Activated CD4-positive, alpha-beta memory T cell treated with anti-CD3 and anti-CD28 coated beads, Interleukin-2, amount 10 ng/mL, durations not matched to agents 7 days and 5 days (primary cell): ENCODE measurements at places on chromosomes 1 and 21. TPM values are rescaled to one million over a fixed set of nuclear protein-coding genes. Genes with fewer than 3 reads are reported as not detected.
A peak's percentile ranks its signal among the peaks of the same experiment; 100 is the strongest.

CHRM3 gene
- not detected for total RNA-seq

TMEM82 gene
- total RNA-seq: not detected

PROX1 gene
- total RNA-seq: 0.08 TPM

CLCNKA gene
- total RNA-seq: 0.13 TPM

CRYAA gene
- not detected for total RNA-seq

LCE1F gene
- not detected for total RNA-seq

DNA sequence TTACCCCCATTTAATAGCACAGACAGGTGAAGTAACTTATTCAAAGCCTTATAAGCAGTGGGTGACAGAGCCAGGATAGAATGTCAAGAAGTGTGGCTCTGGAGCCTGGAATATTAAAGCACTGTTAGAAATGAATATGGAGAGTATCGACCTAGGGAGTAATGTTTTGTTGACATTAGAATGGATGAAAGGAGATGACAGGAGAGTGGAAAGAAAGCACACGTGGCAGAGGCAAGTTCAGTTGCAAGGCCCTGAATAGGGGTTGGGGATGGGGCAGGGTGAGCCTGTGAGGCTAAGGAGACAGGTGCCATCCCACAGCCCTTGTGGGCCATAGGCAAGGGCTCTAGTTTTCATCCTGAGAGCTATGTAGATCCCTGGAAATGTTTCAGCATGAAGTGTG lies 125.5 kb upstream of the PLXNA2 start:
- H3K27me3 ChIP-seq: peaks cover 6% of the 10 kb centered on the region
- no peaks in the 10 kb centered on the region for H3K36me3 ChIP-seq
- H3K4me3 ChIP-seq: no peak overlapping the region
- H3K27ac ChIP-seq: no peak overlapping the region

GRCh38 chr1:181391301-181391900 lies 91.9 kb upstream of the CACNA1E start:
- H3K27ac ChIP-seq: no peak overlapping the region
- peaks cover 2% of the 10 kb centered on the region for H3K27me3 ChIP-seq
- no peak overlapping the region for H3K4me3 ChIP-seq
- DNase-seq: no peak

DNA sequence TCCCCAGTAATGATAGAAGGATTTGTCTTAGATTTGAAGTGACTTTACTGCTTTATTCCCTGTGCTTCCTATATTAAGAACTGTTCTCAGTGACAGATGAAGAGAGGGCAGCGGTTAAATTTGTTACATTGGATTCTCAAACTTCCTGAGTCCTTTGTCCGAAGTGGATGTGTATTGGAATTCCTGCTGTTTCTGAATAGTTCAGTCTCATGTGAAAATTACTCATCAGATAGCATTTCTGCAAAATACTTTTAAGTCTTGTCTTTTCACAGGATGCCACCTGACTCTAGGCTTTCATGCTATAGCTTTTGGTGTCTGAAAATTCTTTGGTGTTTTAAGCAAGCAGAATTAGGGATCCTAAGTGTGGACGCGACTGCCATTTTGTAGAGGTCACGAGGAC lies 83.6 kb downstream of the PRDM2 start:
- no peak overlapping the region for H3K27ac ChIP-seq
- DNase-seq: no peak
- H3K4me1 ChIP-seq: peaks cover 22% of the 10 kb centered on the region
- no peaks in the 10 kb centered on the region for H3K27me3 ChIP-seq
- peaks cover 79% of the 10 kb centered on the region for H3K36me3 ChIP-seq

- no peak overlapping the region for H3K27ac ChIP-seq
- peaks cover 20% of the 10 kb centered on the region for H3K27me3 ChIP-seq
- peaks cover 7% of the 10 kb centered on the region for H3K4me1 ChIP-seq
- no peak for DNase-seq
- H3K36me3 ChIP-seq: no peaks in the 10 kb centered on the region
Measured at GRCh38 chr1:21816602-21817302, 4.7 kb downstream of the LDLRAD2 start.

DNA sequence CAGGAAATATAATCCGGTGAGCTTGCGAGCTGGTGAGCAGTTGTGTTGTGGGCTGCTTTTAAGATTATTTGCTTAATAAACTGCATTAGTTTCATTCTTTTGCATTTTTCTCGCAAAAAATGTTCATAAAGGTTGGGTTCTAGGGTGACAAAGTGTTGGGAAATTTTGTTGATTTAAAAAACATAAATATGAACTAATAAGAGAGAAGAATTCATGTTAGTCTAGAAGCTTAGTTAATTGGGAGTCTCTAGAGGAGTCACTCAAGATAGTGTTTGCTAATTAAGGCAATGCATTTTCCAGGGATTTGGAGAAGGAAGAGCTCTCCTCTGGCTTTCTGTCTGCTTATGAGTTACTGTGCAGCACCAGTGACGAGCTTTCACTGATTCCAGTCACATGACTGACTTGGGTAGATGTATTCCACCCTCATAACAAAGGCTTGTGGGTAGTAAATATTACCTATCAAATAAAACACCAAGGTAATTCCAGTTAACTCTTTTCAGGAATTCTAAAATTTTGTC lies 417.0 kb downstream of the PTBP2 start:
- H3K36me3 ChIP-seq: no peaks in the 10 kb centered on the region
- H3K4me1 ChIP-seq: peaks cover 4% of the 10 kb centered on the region
- no peak overlapping the region for H3K27ac ChIP-seq
- H3K4me3 ChIP-seq: no peak overlapping the region
- no peak for DNase-seq
- no peaks in the 10 kb centered on the region for H3K27me3 ChIP-seq

GRCh38 chr1:59560807-59561450 lies 253.8 kb upstream of the HOOK1 start:
- H3K4me1 ChIP-seq: peaks cover 17% of the 10 kb centered on the region
- DNase-seq: peak; percentile 32
- peaks cover 17% of the 10 kb centered on the region for H3K36me3 ChIP-seq
- H3K4me3 ChIP-seq: no peak overlapping the region
- no peak overlapping the region for H3K27ac ChIP-seq

DNA sequence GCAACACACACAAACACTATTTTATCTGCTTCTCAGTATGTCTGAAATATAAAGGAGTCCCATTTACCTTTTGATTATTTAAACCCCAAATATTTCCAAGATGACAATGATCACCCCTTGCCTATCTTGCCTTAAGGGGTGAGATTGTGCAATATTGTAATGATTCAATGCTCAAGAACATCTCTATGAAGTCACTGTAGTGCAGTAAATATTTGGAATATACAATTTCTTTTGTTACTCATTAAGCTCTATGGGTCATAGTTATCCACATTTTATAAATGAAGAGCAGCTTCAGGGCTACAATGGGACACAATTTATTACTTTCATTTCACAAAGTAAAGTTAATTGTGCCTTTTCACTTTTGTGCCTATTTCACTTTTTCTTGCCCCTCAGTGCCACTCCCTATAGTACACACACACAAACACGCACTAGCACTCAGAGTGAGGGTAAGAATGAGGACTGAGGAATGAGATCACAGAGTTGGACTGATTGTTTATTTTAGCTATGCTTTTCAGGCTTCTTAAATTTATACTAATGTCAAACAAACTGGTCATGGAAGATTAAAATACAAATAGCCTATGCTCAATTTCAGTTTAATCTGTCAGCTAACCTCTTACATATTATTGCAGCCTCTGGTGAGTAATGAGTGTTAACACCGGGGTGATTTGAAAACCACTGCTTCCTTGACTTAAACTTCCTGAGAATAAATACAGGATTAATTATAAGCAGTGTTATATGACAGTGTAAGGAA lies 521.0 kb upstream of the B3GALT2 start:
- peaks cover 7% of the 10 kb centered on the region for H3K4me1 ChIP-seq
- DNase-seq: no peak
- H3K27me3 ChIP-seq: no peaks in the 10 kb centered on the region
- H3K4me3 ChIP-seq: no peak overlapping the region
- no peak overlapping the region for H3K27ac ChIP-seq
- H3K36me3 ChIP-seq: peaks cover 3% of the 10 kb centered on the region

GRCh38 chr1:118266436-118266835 lies 81.4 kb upstream of the SPAG17 start:
- H3K27ac ChIP-seq: no peak overlapping the region
- no peaks in the 10 kb centered on the region for H3K27me3 ChIP-seq
- DNase-seq: no peak
- H3K4me3 ChIP-seq: no peak overlapping the region
- H3K36me3 ChIP-seq: no peaks in the 10 kb centered on the region
- no peaks in the 10 kb centered on the region for H3K4me1 ChIP-seq

- H3K4me3 ChIP-seq: no peak overlapping the region
- H3K27ac ChIP-seq: no peak overlapping the region
- H3K36me3 ChIP-seq: peaks cover 35% of the 10 kb centered on the region
- DNase-seq: no peak
- H3K27me3 ChIP-seq: no peaks in the 10 kb centered on the region
Measured at GRCh38 chr1:229636042-229636441, 10.0 kb downstream of the URB2 start.

- H3K4me1 ChIP-seq: no peaks in the 10 kb centered on the region
- DNase-seq: no peak
- no peak overlapping the region for H3K27ac ChIP-seq
- H3K4me3 ChIP-seq: no peak overlapping the region
Measured at GRCh38 chr1:95168761-95169351, 51.7 kb downstream of the TLCD4 start.

GRCh38 chr1:243939167-243939848 lies 89.3 kb upstream of the AKT3 start:
- H3K27me3 ChIP-seq: peaks cover 5% of the 10 kb centered on the region
- H3K36me3 ChIP-seq: peaks cover 4% of the 10 kb centered on the region
- no peak overlapping the region for H3K27ac ChIP-seq
